Stimulated activated CD8-positive, alpha-beta memory T cell treated with anti-CD3 and anti-CD28 coated beads, Interleukin-15, amount 100 ng/mL, for 4 hours (primary cell): ENCODE measurements at places on chromosomes 16 and 17.

GRCh38 chr16:4984174-4984990, 26.3 kb downstream of the SEC14L5 start:
- no peak for DNase-seq

DNA sequence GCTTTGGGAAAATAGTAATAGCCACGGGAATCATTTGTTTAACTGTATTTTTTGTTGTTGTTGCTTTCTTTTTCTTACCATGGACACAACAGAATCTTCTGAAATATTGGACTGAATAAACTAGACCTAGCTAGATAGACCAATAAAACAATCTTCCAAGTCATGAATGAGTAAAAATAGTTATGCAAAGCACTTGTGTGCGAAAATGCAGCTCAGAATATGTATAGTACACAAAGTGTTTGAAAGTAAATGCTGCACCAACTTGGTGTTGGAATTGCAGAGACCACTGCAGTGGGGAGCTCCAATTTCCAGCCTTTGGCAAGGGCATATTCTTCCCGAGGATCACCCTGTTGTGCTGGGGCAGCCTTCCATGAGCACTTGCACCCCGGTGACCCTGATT, 68.0 kb downstream of the AATF start:
- no peak for DNase-seq

DNA sequence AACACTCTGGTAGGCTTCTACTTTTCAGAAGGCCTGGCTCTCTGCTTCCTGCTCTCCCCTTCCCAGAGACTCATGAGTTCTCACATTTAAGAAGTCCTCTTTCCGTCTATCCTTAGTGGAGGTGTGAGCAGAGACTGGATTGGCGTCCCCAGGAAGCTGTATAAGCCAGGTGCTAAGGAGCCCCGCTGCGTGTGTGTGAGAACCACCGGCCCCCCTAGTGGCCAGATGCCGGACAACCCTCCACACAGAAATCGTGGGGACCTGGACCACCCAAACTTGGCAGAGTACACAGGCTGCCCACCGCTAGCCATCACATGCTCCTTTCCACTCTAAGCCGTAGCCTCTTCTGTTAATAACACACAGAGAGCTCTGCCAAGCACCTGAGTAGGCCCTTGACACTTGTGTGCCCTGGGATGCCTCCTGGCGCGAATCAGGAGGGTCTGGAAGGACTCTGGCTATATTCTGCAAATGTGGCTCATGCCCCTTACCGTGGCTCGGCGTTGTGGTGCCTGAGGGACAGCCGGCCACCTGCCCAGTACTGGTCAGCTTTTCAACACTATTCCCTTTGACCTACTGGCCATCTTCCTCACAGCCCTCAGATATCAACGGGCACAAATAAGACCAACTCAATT, 13.9 kb downstream of the CYB5D2 start:
- no peak for DNase-seq

GRCh38 chr16:26963109-26963508, 103.6 kb upstream of the C16orf82 start:
- no peak for DNase-seq

DNA sequence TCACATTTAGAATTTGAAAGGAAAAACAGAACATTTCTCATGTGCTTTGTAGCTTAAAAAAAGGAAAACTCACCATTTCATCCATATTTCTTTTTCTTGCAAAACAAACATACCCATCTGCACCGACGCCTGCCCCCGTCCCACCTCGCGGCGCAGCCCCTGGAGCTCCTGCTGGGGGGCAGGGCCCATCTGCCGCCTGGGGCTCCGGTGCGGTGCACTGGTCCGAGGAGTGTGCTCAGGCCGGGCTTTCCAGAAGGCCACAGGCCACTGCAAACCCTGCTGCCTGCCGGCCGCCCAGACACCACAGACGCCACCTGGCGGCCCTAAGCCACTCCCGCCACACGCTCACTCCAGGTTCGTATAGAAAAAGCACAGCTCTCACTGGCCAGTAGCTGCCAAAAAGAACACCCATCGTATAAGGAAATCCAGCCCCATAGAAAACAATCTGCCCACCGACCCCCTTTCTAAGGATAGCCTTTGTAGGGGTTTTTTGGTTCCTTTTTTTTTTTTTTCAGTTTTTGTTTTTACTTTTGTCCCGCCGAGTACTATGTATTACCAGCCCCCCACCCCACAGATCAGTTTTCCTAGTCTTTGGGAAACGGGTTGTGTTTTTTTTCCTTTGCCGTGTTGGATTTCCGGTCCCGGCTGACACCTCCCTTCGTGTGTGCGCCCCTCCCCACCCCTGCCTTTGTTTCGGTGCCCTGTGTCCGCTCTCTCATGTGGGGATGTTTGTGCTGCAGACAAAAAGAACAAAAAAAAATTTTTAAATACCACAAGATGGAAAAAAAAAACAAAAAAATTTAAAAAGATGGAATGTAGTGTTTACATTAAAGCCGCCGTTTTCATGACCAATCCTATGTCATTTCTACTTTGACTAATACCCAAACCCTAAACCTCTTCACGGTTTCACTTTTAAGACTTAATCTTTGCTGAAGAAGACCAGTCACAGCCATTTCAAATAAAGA, 68.8 kb downstream of the AMFR start:
- DNase-seq, result peak; percentile 19

DNA sequence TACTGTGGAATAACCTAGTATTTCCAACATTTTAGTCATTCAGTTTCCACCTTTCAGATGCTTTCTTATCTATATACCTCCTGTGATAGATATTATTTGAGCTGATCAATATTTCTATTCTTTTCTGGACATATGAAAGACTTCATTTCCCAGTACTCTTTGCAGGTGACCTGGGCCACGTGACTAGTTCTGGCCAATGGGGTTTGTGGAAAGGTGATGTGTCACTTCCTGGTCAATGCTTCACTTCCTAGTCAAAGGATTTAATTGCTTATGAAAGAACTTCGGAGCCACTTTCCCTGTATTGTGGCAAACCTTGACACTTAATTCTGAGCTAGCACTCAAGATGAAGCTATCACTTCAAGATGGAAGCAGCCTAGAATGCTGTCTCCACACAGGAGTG, 248.9 kb upstream of the FOXF1 start:
- no peak for DNase-seq

GRCh38 chr17:5669191-5669590, 84.9 kb upstream of the NLRP1 start:
- no peak for DNase-seq

DNA sequence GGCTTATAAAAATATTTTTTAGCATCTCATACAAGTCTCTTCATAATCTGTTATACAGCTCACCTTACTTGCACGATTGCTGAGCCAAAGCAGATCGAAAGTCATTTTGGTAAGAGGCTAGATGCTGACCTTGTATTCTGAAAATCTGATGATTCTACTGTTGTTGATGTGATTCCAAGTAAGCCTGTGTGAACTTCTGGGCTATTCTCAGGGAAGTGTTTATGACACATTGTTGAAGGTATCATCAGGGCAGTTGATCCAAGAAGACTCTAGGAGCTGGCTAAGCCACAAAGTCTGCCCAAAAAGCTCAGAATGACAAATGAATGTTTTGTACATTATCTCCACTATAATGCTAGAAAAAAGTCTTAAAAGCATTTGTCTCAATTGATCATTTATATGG, 16.0 kb downstream of the OMG start:
- DNase-seq, result no peak

GRCh38 chr17:75830164-75831031, 13.8 kb downstream of the UNC13D start:
- no peak for DNase-seq

- DNase-seq, result no peak
Observed at GRCh38 chr17:68397108-68397536, 60.2 kb downstream of the WIPI1 start.

DNA sequence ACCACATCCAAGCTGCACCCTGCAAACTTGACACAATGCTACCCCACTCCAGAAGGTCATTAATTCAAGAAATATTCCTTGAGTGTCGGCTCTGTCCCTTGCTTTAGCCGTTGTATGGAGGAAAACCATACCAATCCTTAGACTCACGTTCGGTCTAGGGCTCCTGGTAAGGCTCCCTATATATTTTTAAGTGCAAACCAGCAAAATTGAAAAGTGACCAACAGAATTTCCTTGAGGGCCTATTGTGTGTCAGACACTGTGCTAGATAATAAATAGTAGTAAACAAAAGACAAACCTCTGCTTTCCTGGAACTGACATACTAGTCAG, 390 bp upstream of the BBS2 start:
- DNase-seq, result no peak

DNA sequence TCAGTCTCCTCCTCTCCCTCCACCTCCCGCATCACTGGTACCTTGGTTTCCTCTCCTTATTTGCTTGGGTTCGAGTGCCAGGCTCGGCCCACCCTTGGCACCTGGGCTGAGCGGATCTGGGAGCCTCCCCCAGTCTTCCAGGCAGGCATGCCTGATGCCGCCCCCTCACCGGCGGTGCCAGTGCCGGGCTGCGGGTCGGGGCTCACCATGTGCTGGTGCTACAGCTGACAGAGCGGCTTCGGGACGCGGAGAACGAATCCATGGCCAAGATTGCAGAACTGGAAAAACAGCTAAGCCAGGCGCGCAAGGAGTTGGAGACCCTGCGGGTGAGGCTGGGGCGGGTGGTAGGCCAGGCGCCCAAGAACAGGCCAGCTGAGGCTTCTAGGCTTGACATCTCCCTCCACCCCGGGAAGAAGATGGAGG, 19.2 kb downstream of the FMNL1 start:
- DNase-seq, result no peak

GRCh38 chr17:15740570-15741120, 8.6 kb downstream of the TBC1D26 start:
- DNase-seq, result no peak

GRCh38 chr16:81623365-81624102, 155.6 kb upstream of the PLCG2 start:
- DNase-seq, result peak; percentile 20

DNA sequence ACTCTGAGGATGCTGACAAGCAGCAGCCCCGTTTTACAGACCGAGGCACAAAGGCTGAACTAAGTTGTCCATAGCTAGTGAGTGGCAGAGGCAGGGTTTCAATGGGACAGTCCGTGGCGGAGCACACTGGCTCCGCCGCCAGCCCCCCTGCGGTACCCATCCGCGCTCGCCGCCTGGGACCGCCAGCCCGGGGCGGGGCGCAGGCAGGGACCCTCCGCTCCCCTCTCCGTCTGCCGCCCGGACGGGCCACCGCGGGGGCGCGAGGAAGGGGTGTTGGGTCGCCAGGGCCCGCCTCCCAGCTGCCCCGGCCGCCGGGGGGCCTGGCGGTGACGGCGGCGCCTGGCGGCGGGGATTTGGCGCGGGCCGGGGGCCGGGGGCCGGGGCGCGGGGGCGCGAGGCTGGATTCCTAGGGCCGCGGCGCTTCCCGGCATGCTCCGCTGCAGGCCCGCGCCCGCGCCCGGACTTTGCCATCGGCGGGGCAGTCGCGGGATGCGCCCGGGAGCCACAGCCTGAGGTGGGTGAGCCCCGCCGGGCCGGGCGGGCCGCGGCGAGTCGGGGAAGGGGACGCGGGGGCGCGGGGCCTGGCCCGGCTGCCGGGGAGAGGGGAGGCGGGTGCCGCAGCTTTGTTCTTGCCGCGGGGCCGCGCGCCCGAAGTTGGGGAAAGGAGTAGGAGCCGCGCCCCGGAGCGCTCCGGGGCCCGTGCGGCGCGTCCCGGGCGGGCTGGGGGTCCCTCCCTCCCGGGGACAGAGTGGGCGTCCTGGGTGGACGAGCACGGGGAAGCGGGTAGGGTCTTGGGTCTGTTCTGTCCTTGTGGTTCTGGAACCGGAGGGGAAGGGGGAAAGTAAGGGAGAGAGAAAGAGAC, at the start of gene TMEM98:
Gene TMEM98, plus strand, starts transcription at position 430 of the 862 bp plus-strand sequence. CDS start 3,376 bp downstream, outside the sequence.
- no peak for DNase-seq

DNA sequence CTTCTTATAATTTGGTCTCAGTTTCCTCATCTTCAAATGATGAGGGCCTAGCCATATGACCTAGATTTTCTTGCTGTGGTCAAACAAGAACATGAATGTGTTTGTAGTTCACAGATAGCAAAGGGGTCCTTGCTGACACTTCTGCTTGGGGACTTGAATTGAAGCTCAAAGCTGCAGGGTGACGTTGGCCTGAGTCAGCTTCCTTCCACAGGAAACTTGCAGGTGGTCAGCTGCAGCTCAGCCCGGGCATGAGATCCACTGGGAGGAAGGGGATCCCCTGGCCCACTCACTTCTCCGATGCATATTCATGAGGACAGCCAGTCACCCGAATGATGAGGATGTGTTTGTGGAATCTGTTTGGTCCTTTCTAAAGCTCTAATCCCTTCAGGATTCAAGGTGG, 42.6 kb upstream of the AXIN2 start:
- no peak for DNase-seq

DNA sequence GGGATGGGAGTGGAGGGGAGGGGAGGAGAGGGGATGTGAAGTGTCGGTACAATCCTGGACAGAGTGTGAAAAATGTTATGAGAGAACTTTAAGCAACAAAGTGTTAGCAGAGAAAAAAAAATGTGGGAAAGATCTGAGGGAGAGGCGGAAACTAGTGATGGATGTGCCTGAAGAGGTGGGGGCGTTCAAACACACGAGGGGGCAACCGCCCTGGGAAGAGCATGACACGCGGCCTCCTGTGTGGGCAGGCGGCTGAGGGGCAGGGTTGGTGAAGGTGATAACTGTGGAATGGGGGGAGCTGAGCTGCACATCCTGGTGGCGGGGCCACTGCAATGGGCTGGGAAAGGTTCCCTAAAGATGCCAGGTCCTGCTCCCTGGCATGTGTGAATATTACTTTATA, 30.1 kb downstream of the IFT140 start:
- DNase-seq, result no peak

- no peak for DNase-seq
Observed at GRCh38 chr16:52494621-52495020, 52.3 kb downstream of the TOX3 start.

GRCh38 chr16:19123535-19124178, 9.9 kb downstream of the ITPRIPL2 start:
- no peak for DNase-seq

DNA sequence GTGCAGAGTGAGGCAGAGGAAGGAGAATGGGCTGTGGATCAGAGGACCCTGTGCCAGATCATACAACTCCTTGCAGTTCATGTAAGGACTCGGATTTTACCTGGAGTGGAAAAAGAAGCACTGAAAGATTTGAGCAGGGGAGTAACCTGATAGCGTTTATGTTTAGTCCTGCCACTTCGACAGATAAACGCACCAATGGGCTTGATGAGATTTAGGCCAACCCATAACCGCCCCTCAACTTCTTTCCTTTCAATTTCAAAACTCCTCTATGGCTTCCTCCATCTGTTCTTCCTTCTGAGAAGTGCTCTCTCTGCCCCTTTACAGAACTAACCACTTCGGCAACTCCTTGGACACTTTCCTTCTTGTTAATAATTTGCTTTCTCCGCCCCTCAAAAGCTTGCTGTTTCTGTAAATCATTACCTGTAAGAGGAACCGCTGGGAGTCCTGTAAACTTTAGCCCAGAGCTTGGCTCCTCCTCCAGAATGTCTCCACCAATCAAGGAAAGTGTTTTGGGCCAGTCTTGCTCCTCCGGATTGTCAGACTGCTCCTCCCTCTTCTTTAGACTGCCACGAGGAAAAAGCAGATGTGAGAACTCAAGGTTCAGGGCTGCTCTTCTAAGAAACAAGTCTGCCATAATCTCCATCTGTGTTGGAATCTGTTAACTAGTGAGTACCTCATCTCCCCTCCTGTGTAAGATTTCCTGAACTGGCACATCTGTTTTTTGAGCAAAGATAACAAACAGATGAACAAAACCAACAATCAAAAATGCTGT, at the start of gene ACSM3:
Gene ACSM3, plus strand, starts transcription at position 554 of the 772 bp plus-strand sequence. CDS start 6,021 bp downstream, outside the sequence.
- peak; percentile 49 for DNase-seq

GRCh38 chr16:278863-279366, 1.5 kb upstream of the ARHGDIG start:
- DNase-seq, result no peak
